ENCODE measurements at places on chromosomes 12 and 14.

DNA sequence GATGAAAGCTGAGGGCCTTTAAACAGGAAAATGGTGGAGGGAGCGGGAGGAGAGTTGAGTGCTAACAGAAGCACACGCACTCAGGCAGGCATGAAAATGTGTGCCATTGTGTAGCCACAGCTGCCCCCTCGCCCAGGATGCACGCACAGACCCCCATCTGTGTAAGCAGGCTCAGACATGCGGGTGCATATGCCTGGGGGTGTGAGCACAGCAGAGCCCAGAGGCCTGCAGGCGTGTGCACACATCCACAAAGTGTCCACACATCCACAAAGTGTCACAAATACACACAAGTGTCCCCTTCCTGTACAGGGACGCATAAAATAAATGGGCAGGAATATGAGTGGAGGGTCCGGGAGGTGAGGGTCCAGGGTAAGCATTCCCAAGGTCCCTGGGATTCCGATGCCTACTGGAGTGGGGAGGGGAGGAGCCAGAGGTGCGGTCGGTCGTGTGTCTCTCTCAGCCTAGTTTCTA lies 805 bp upstream of the KRT7 start:
- DNase-seq: no peak

- DNase-seq: no peak
Measured at GRCh38 chr14:38901791-38902190, 201.2 kb downstream of the SEC23A start.

DNA sequence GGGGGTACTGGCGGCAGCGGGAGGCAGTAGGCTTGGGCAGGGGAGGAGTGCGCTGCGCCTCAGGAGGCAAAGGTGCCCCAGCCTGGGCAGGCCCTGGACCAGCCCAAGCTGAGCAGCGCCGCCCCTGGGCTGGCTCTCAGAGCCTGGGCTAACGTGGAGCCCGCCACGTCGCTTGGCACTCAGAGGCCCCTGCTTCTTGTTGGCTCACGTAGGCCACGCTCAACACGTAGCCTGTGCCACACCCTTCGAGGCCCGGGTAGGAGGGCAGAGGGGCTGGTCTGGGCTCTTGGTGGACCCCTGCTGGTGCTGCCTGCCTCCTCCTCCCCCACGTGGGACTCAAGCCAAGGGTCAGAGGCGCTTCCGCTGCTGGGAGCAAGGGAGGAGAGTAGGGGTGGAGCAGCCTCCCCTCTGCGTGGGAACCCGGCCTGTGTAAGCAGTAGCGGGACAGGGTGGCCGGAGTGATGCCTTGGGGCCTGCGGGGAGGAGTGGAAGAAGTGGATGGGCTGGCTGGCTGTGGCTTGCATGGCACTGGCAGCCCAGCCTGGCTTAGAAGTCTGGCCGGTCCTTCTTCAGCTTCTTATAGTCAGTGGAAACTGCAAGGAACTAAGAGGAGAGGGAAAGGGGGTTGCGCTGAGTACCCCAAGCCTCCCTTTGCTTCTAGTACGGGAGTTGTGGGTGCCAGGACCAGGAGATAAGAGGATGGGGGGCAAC lies 5.7 kb downstream of the SHMT2 start:
- no peak for DNase-seq

DNA sequence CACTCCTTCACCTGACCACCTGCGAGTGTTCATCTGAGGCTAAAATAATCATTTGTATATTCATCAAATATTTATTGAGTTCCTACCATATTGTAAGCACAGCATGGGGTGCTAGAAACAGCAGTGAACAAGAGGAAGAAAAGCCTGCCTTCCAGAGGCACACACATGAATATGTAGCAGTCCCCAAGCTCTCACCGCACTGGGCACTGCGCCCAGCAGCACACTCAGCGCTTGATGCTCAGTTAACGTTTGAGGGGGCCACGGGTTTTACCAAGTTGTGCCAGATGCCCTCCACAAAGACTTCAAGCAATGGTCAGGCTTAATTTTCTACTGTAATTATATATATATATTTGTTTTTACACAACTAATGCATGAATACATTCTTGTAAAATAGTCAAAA lies 52.0 kb downstream of the HELB start:
- DNase-seq: no peak

DNA sequence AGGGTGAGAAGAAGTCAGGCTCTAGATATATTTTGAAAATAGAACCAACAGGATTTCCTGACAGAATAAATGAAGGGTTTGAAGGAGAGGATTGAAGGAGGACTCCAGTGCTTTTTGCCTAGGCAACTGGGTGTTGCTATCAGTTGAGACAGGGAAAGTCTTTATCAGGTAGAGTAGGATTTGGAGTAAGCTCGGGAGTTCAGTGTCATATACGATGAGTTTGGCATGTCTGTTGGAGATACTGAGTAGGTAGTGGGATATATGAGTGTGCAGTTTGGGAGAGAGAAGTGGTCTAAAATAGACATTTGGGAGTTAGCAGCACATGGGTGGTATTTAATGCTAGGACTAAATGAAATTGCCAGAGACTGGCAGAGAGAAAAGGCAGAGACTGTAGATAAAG lies 141.2 kb downstream of the SAMD4A start:
- no peak for DNase-seq

GRCh38 chr14:65500075-65500474 lies 87.5 kb downstream of the FUT8 start:
- DNase-seq: no peak

DNA sequence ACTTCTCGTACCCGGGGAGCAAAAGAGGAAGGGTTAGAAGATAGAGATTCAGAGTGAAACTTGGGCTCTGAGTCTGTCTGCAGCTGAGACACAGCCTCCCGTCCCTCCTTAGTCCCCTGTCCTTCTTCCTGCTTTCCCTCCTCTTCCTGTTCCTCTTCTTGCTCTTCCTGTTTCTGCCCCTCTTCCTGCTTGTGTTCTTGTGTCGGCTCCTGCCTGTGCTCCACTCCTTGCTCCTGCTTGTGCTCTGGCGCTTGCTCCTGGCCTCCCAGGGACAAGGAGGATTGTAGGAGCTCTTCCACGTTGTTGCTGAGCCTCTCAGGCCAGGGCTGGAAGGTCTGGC lies 3.0 kb downstream of the ACRBP start:
- no peak for DNase-seq

DNA sequence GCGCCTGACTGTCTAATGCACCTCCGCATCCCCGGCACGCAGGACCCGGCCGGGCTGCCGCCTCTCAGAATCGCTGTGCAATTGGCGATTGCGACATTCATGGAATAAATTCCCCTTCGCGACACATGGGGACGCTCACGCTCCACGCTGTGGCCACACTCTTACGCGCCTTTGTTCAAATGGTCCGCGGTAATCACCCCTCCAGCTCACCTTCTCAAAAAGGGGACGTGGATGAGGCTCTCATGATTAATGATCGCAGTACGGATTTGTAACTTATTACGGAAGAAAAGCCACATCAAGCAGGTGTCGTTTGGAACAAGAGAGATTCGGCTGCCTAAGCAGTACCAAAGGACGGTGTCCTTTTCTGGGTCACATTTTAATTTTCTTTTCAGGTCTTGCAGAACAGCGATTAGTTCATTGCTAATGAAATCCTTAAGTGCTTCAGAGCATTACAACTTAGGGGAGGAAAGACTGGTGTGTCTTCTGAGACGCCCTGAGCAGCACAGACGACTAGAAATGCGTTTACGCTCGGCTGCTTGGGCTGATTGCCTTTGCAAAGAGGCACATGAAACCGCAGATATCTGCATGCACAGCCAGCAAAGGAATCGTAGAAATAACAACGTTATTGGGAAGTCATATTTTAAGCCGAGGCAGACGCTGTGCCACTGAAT lies 37.3 kb upstream of the ADGRD1 start:
- DNase-seq: no peak

DNA sequence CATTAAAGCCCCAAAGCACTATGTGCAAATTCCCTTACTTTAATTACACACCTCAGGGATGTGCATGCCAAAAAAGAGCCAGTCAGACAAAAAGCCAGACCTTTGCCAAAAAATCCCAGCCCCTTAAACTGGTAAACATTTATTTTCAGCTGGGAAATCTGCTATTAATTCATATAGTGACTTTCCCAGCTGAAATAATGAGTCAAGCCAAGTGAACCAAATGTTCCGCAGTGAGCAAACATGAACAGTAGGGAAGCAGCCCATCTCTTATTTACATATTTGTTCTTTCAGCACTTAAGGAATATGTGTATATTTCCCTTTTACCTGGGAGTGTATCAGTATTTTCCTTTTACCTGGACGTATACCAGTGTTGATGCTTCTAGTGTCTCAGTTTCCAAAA lies 44.0 kb upstream of the OTX2 start:
- DNase-seq: no peak

- no peak for DNase-seq
Measured at GRCh38 chr12:4477129-4477528, 31.5 kb upstream of the FGF6 start.

GRCh38 chr12:62676521-62677307 lies 210.1 kb downstream of the MON2 start:
- no peak for DNase-seq

GRCh38 chr12:92294676-92295440 lies 149.2 kb upstream of the BTG1 start:
- no peak for DNase-seq

DNA sequence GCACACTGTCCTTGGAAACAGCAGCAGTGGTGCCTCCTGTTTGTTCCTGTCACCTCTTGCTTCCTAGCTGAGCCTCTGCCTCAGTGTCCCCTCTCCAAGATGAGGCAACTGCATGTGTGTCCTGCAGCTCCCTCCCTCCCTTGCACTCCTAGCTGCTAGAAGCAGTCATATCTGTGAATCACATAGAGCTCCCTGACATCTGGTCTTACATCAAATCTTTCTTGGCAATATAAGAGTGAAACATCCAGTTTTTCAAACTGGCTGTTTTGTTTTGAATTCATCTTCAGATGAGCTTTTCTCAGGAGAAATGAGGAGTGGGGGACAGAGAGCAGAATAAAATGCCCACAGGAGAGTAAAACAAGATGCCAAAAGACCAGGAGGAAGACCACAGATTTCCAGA lies 103.7 kb downstream of the VCPKMT start:
- no peak for DNase-seq

GRCh38 chr12:39081910-39082309 lies 176.5 kb upstream of the CPNE8 start:
- no peak for DNase-seq

- no peak for DNase-seq
Measured at GRCh38 chr12:138898-139534, 72.4 kb downstream of the IQSEC3 start.

- DNase-seq: no peak
Measured at GRCh38 chr12:123681605-123682004, 10.7 kb downstream of the TCTN2 start.

GRCh38 chr12:111773801-111774551 lies 7.2 kb downstream of the ALDH2 start:
- DNase-seq: no peak

- no peak for DNase-seq
Measured at GRCh38 chr14:104320611-104321086, 182.3 kb downstream of the KIF26A start.

- no peak for DNase-seq
Measured at GRCh38 chr14:59852350-59852749, 18.2 kb downstream of the RTN1 start.

- no peak for DNase-seq
Measured at GRCh38 chr12:15575671-15576541, 213.3 kb downstream of the EPS8 start.

- no peak for DNase-seq
Measured at GRCh38 chr14:104784846-104785707, 10.5 kb downstream of the AKT1 start.

- no peak for DNase-seq
Measured at GRCh38 chr12:14216405-14217294, 148.8 kb upstream of the ATF7IP start.

DNA sequence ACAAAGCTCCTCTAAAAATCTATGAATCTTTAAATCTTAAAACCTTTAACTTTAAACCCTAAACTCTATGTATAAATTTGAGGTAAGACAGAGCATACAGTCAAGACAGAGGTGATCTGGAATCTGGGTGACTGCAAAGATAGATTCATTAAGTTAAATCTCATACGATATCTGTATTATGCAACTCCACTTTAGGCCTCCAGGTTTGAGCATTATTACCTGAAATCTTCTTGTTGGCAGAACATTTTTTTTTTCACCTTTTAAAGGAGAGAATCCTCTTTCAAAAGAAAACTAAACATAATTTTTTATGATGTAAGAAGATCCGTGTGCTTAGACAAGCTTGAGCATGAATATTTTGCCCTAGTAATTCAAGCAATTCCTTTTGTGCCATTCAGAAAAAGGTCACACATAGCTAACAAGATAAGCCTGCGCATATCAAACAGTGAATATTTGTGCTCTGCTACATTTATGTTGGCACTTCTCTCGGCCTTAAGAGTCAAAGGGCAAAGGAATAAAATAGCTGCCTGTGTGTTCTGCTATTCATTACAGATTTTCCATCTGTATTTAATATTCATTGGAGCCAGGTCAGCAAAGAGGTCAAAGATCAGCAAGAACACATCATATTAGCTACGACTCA lies 163.3 kb downstream of the TMTC3 start:
- DNase-seq: no peak

- no peak for DNase-seq
Measured at GRCh38 chr14:33834466-33835260, 116.2 kb downstream of the EGLN3 start.

- DNase-seq: no peak
Measured at GRCh38 chr12:57902478-57902969, 38.8 kb upstream of the ATP23 start.

DNA sequence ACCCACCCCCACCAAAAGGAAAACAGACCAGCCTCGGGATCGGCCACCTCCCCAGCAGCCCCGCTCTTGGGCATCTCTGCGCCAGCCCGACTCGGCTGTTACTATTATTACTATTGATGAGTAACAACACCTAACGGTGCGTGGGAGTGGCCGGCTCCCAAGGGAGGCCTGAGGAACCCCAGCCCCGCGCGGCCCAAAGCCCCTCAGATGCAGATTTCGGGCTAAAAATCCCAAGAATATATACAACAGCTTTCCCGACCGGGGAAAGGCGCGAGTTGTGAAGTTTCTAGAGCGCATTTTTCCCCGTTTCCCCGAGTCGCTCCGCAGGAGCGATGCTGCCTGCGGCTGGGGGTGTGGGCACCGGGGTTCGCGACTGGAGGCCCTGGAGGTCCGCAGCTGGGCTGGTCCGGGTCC lies 565 bp downstream of the NT5DC3 start:
- no peak for DNase-seq

DNA sequence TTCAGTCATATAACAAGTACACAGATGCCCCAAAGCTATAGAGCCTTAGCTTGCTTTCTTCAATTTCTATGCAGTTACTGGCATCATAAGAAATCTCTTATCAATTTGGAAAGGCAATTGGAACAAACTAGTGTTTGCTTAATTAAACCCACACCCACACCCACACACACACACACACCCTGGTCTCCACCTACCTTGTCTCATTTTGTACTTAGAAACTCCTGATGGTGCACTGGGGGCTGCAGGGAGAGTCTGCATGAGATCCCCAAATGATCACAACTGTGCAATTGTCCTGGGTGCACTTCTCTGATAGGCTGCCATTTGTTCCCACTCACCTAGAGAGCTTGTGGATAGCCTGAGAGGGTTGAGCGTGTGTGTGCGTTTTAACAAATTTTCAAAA lies 40.5 kb upstream of the PTCSC3 start:
- DNase-seq: no peak

- no peak for DNase-seq
Measured at GRCh38 chr12:23006413-23006812, 381.4 kb downstream of the ETNK1 start.

- DNase-seq: no peak
Measured at GRCh38 chr14:46581036-46581671, 70.4 kb downstream of the RPL10L start.

Measured in fibroblast of skin of left biceps (primary cell).